Stomach (tissue), 19 donors: ENCODE measurements at places on chromosomes 2 and 18. TPM values are rescaled to one million over a fixed set of nuclear protein-coding genes. Genes with fewer than 3 reads are reported as not detected.

- no peak overlapping the region for H3K27ac ChIP-seq
- no peak for DNase-seq
- H3K27me3 ChIP-seq: no peaks in the 10 kb centered on the region
Observed at GRCh38 chr2:19746137-19746600, 155.6 kb downstream of the TTC32 start.

- H3K4me3 ChIP-seq: no peak overlapping the region
- no peak for DNase-seq
- no peaks in the 10 kb centered on the region for H3K27me3 ChIP-seq
- H3K4me1 ChIP-seq: peaks cover 16% of the 10 kb centered on the region
- no peaks in the 10 kb centered on the region for H3K36me3 ChIP-seq
Observed at GRCh38 chr2:27962006-27962405, 71.5 kb downstream of the BABAM2 start.

GRCh38 chr2:66414896-66415295 is 20.0 kb upstream of the MEIS1 start:
- no peak for DNase-seq
- H3K27me3 ChIP-seq: no peaks in the 10 kb centered on the region
- H3K36me3 ChIP-seq: no peaks in the 10 kb centered on the region
- no peaks in the 10 kb centered on the region for H3K4me1 ChIP-seq
- H3K27ac ChIP-seq: no peak overlapping the region

GRCh38 chr2:120641366-120641771 is 94.3 kb upstream of the GLI2 start:
- no peak overlapping the region for H3K4me3 ChIP-seq
- H3K27me3 ChIP-seq: no peaks in the 10 kb centered on the region
- H3K27ac ChIP-seq: no peak overlapping the region
- no peak for DNase-seq
- no peaks in the 10 kb centered on the region for H3K4me1 ChIP-seq
- no peaks in the 10 kb centered on the region for H3K36me3 ChIP-seq

GRCh38 chr18:42024131-42024530 is 69.1 kb downstream of the PIK3C3 start:
- no peaks in the 10 kb centered on the region for H3K27me3 ChIP-seq
- H3K4me3 ChIP-seq: no peak overlapping the region
- DNase-seq: no peak
- H3K4me1 ChIP-seq: peaks cover 16% of the 10 kb centered on the region
- peaks cover 63% of the 10 kb centered on the region for H3K36me3 ChIP-seq

DNA sequence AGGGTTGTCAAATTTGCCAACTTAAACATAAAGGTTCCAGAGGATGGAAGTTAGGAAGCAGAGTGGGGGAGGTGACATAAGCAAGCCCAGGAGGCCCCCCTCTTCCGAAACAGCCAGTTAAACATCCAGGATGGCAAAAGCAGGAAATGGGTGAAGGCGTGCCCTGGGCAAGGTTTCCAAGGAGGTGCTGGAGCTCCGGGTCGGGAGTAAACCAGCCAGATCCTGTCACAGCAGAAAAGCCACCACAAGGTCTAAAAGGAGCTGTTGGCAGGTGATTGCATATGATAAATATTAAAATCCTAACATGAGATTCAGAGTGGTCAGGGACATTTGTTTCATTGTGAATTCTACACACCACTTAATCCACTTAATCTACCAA is 572.2 kb upstream of the SALL3 start:
- H3K36me3 ChIP-seq: no peaks in the 10 kb centered on the region
- H3K4me3 ChIP-seq: no peak overlapping the region
- peaks cover 6% of the 10 kb centered on the region for H3K4me1 ChIP-seq
- H3K27me3 ChIP-seq: no peaks in the 10 kb centered on the region
- H3K27ac ChIP-seq: peak overlapping the region; percentile 81

GRCh38 chr2:102664471-102664909 is 45.1 kb downstream of the SLC9A2 start:
- no peaks in the 10 kb centered on the region for H3K4me1 ChIP-seq
- no peaks in the 10 kb centered on the region for H3K36me3 ChIP-seq
- no peak overlapping the region for H3K27ac ChIP-seq
- DNase-seq: peak; percentile 38
- no peaks in the 10 kb centered on the region for H3K27me3 ChIP-seq
- no peak overlapping the region for H3K4me3 ChIP-seq

GRCh38 chr2:177667626-177668025 is 275.1 kb downstream of the AGPS start:
- no peaks in the 10 kb centered on the region for H3K36me3 ChIP-seq
- DNase-seq: no peak
- no peak overlapping the region for H3K27ac ChIP-seq

DNA sequence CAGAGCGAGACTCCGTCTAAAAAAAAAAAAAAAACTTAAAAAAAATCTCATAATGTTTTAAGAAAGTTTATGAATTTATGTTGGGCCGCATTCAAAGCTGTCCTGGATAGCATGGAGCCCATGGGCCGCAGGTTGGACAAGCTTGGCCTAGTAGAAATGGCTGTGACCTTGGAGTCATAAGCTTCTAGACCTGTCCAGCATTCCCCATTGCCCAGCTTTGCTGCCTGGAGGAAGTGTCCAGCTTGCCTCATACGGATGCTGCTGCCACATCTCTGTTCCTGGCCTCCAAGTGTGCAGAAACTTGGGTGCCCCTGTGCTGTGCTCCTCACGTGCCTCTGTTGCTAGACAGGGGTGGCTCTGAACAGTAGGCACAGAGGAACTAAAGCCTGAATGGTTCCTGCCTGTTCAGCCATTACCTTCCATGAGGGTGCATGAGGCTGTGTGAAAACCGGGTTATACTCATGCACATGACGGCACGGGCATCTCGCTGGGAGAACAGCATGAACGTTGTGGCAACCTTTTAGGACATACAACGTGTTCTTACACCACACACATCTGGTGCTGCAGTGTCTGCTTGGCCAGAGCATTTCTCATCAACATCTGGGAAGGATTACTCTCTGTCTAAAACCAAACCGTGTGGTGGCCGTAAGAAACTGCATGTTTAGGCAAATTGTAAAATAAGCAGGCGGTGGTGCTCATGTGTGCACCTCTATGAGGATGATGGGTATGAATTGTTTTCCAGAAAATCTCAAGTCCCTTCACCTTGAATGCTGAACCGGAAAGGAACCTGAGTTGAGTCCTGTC is 38.2 kb downstream of the FHOD3 start:
- no peaks in the 10 kb centered on the region for H3K4me1 ChIP-seq
- no peak overlapping the region for H3K4me3 ChIP-seq

DNA sequence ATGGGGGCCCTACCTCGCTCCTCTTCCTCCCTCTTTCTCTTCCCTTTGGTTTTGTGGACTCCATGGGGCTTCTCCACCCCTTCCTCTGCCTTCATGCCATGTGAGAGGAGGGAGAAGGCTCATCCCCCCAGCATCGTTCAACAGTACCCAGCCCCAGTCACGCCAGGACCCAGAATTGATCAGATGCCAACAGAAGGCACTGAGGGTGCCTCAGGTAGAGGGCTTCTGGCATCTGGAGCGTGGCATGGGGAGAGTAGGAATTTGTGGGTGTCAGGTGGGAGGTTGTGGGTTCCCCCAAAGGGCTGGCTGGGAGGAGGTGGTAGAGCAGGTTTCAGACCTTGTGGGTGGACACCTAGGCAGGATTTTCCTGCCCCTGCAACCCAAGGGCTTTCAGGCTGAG is 122.0 kb downstream of the TWIST2 start:
- H3K27me3 ChIP-seq: peaks cover 18% of the 10 kb centered on the region
- H3K36me3 ChIP-seq: no peaks in the 10 kb centered on the region
- no peaks in the 10 kb centered on the region for H3K4me1 ChIP-seq
- DNase-seq: no peak
- H3K27ac ChIP-seq: no peak overlapping the region

DNA sequence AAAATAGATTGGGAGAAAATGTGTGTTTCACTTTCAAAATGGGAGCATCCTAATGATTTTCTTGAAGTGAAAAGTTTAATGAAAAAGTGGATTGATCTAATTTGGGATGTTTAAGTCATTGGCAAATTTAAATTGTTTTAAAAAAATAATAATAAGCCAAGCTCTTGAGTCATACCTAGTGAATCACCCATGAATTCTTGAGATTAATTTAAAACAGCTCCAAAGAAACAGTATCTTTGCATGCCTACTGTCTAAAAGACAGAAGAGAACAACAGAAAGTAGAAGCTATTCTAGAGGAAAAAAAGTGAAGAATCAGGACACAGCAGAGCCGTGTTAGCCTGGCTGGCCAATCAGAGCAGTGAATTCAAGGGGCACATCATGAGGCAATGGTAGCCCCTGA is 7.7 kb downstream of the ACVR1C start:
- no peak overlapping the region for H3K27ac ChIP-seq
- H3K27me3 ChIP-seq: no peaks in the 10 kb centered on the region
- H3K36me3 ChIP-seq: no peaks in the 10 kb centered on the region
- no peaks in the 10 kb centered on the region for H3K4me1 ChIP-seq

UGT1A6 gene
- total RNA-seq: 30.6 TPM

EFEMP1 gene
- total RNA-seq: 53.8 TPM

ZNF385B gene
- total RNA-seq: 41.4 TPM

ITGB6 gene
- total RNA-seq: 3.2 TPM

KYNU gene
- not detected for total RNA-seq

IL18R1 gene
- total RNA-seq: 10.1 TPM

SPIRE1 gene
- 24.4 TPM for total RNA-seq

ANKRD23 gene
- 1.3 TPM for total RNA-seq
